Activated naive CD4-positive, alpha-beta T cell treated with anti-CD3 and anti-CD28 coated beads, Interleukin-2, amount 50 U/mL, for 16 hours (primary cell): ENCODE measurements at places on chromosomes 4 and X.
A peak's percentile ranks its signal among the peaks of the same experiment; 100 is the strongest.

GRCh38 chr4:182832352-182833120 lies 84.7 kb downstream of the DCTD start:
- DNase-seq: no peak

DNA sequence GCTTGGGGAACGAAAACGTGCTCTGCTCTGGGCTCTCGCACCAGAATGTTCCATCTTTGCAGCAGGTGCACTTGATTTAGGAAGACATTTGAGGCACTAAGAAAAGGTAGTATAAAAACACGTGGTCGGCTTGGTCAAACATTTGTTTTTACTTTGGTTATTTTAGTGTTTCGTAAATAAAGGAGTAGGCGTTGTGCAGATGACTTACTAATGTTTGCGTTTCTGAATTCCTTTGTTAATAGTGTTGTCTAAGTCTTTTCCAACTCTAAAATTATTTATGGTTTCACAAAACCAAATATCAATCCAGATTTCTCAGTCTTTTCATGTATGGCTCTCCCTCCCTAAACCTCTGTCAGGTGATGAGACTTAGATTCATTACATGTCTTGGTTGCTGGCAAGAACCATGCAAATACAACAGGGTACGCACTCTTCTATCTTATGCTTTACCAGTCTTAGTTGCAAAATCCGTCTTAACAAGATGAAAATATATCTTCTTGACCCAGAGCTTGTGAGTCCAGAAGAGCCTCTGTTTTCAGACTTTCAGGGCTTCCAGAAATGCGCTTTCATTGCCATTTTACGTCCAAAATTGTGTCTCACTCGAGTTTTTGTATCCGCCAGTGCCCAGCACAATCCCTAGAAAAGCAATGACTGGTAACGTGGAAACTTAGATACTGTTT lies 686 bp downstream of the MTHFD2L start:
- no peak for DNase-seq

DNA sequence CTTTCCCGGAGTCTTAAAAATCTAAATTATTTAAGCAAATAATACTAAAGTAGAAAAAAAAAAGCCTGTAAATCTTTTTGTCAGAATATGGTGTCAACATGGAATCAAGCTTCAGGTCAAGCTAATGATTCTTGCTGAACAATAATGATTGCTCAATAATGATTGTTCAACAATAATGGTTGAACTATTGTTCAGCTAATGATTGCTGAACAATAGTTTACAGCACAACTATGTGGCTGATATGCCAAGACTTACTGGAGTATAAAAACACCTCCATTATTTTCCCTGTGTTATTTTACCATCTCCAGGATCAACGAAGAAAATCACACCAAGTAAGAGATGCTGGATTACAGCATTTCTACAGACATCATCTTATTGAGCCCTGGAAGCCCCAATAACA lies 35.1 kb upstream of the SMIM31 start:
- no peak for DNase-seq

- no peak for DNase-seq
Measured at GRCh38 chr4:177802661-177803060, 360.4 kb upstream of the AGA start.

GRCh38 chr4:151770154-151770553 lies 9.3 kb upstream of the GATB start:
- no peak for DNase-seq

DNA sequence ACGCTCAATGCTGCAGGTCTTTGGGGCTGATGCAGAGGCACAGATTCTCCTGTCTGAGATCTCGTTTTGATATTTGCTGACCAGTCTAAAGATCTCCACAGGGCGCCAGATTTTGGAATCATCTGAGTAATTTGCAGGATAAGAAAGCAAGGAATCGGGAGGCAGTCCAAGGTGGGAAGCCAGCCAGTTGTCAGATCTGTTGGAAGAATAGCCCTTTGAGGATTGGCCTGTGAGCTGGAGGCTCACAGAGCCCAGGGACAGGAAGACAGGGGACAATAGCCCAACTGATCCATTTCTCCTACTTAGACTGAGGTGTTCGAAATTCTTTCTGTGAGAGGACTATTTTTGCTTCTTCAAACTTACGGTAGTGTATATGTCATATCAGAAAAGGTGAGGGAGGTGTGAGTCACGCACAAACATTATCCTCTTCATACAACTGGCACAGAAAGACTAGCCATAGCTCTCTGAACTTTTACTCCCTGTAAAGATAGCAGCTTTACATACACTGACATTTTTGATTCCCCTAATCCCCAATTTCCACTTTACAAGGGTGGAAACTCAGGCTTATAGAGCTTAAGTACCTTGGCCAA lies 8.8 kb downstream of the DIPK2B start:
- DNase-seq: no peak

DNA sequence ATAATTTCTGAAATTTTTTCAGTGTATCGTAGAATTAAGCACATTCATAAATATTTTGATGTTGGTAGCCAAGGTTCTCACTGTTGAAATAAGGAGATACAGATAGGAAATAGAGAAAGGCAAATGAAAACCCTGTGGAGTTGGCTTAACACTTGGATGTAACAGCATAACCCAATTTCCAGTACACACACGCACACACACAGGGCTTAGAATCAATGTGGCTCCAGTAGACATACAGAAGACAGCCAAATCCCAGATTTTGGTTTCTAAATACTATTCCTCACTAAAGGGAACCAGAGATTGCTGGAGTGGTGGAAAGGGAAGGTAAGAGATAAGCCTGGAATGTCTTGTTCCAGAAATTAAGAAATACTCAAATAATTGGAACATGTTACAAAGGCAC lies 54.4 kb downstream of the SMAD1 start:
- no peak for DNase-seq

GRCh38 chr4:73098713-73099112 lies 29.2 kb upstream of the COX18 start:
- no peak for DNase-seq

DNA sequence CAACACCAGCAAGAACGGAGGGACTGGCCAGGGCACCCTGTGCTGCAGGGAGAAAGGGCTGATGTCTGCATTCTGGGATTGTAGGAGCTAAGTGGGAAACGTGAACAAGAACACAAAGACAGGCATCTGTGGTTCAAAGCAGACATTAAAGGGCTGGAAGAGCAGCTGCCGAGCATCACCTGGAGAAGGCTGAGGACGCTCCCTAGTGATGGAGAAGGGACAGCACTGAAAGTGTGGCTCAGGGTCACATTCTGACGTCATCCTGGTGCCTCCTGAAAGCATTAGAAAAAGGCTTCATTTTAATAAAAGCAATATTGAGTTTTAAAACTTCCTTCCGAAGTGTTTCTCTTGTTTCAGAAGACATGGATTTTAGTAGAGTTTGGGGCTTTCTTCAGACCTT lies 62.3 kb downstream of the CLDN22 start:
- DNase-seq: no peak

DNA sequence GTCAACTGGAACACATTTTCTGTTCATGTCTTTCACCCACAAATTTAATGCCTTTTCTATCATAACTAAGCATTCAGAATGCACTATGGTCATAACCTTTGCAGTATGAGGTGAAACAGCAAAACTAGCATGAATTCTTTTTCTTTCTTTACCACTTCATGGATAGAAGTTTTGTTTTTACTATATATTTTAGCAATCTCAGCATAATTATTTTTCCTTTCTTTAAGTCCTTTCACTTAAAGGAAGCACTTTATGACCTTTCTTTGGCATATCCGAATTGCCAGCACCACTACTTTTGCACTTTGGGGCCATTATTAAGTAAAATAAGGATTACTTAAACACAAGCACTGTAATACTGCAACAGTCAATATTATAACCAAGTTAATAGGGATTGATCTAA lies 115.1 kb upstream of the DKK2 start:
- no peak for DNase-seq

DNA sequence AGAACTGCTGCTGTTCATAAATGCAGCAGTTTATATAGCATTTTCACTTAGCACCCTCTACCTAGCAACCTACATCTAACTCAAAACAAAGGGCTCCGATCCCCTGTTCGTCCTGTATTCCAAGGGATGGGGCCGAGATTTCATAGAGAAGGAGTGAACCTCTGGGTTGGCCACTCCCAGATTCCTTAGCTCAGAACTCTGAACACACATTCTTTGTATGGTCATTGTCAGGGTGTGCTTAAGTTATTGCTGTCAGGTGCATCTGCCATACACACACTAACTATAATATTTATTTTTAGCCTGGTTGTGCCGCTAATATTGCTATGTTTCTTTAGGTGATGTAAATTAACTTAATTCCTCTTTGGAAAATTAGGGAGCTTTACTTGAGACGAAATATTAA lies 47.7 kb upstream of the AADAT start:
- no peak for DNase-seq

DNA sequence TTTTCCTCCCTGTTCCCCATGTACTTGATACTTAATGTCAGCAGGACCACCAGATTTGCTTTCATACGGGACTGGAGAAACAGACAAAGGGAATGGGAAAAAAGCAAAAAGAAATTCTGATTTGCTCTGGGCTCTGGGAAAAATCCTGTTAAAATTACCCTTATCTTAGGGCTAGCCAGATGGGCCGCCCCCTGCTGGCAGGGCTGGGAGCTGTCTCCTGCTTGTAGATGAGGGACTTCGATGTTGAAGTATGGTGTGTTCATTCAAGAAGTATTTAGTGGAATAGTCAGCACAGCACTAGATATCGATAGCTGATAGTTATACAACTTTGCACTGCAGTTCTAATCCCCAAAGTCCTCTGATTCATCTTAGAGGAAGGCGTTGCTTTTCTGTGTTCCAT lies 45.8 kb downstream of the BCORL1 start:
- peak; percentile 48 for DNase-seq

- DNase-seq: no peak
Measured at GRCh38 chrX:65686236-65686635, 18.8 kb downstream of the MSN start.

DNA sequence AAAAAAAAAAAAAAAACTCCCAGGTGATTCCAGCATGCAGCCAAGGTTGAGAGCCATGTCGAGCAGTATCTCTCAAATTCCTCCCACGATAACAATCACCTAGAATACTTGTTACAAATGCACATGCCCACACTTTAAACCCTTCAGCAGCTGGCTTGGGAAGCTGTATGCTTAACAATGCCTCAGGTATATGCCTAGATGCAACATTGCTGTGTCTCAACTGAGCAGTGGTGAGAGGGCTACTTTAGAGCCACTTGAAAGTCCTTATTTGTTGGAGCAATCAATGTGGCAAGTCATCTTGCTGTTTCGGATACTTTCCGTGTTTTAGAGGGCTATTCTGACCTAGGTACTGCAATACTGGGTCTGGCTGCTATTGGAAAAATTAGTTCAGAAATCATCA lies 487.4 kb downstream of the INPP4B start:
- DNase-seq: no peak

GRCh38 chr4:186554539-186554913 lies 841 bp downstream of the MTNR1A start:
- DNase-seq: no peak

- DNase-seq: no peak
Measured at GRCh38 chr4:39043058-39043860, 11.1 kb upstream of the TMEM156 start.

GRCh38 chr4:158802914-158803313 lies 34.1 kb downstream of the FNIP2 start:
- DNase-seq: no peak

DNA sequence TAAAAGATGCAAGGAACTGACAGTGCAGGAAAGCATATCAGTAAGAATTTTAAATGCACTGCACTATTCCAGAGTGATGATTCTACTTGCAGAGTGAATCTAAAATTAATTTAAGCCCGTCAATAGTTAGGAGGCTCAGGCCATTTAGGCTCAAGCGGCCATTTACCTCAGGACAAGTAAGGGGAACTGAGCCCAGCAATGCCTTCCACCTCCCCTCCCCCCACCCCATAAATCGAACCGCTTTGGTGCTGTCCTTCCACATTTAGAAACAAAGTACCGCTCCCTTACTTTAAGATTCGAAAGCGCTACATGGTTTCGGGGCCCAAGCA lies 665 bp downstream of the RBM41 start:
- DNase-seq: no peak

DNA sequence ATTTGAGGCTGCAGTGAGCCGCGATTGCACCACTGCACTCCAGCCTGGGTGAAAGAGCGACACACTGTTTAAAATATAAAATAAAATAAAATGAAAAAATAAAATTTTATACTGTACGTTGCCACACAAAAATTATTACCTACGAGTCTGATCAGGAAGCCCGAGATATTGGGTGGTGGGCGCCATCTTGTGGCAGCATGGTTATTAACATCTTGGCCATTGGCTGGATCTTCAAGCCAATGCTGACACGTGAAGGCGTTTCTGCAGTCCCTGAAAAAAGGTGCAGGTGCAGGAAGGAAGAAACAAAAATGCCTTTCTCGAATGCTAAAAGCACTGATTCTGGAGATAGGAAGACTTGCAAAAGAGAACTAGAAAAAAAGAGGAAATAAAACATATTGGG lies 4.9 kb upstream of the TLR8 start:
- peak; percentile 67 for DNase-seq

DNA sequence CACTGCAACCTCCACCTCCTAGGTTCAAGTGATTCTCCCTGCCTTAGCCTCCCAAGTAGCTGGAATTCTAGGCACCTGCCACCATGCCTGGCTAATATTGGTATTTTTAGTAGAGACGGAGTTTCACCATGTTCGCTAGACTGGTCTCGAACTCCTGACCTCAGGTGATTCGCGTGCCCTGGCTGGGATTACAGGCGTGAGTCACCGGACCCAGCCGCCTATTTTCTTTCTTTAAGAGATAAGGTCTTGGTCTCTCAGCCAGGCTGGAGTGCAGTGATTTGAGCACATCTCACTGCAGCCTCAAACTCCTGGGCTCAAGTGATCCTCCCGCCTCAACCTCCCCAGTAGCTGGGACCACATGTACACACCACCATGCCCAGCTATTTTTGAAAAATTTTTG lies 166.5 kb downstream of the DHRSX start:
- DNase-seq: no peak

DNA sequence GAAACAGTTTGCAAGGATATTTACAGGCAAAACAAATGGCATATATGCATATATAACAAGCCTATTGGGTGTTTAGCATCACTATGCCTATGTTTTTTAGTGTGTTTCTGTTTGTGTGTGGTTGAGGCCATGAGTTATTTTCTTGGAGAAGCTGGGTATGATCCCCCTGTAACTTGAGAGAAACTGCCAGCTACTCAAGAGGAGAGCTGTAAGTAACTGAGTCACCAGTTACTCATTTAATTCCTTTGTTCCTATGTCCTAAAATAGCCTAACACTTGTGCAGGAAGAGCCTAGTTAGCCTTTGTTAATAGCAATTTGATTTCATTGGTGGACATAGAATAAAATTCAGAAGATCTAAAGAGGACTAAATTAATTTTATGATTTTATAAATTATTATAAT lies 79.1 kb downstream of the PWWP3B start:
- DNase-seq: no peak

DNA sequence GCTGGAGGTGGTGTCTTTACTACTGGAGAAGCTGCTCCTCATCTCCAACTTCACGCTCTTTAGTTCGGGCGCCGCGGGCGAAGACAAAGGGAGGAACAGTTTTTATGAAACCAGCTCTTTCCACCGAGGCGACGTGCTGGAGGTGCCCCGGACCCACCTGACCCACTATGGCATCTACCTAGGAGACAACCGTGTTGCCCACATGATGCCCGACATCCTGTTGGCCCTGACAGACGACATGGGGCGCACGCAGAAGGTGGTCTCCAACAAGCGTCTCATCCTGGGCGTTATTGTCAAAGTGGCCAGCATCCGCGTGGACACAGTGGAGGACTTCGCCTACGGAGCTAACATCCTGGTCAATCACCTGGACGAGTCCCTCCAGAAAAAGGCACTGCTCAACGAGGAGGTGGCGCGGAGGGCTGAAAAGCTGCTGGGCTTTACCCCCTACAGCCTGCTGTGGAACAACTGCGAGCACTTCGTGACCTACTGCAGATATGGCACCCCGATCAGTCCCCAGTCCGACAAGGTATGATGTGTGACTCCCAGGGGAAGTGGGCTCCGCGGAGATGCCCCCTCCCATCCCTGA lies 634 bp downstream of the LRAT start:
- no peak for DNase-seq
